Stromal cell of bone marrow (primary cell): ENCODE measurements at places on chromosomes 6 and 20.

GRCh38 chr6:33082702-33083101, 6.9 kb downstream of the HLA-DPB1 start:
- peak; percentile 31 for DNase-seq

DNA sequence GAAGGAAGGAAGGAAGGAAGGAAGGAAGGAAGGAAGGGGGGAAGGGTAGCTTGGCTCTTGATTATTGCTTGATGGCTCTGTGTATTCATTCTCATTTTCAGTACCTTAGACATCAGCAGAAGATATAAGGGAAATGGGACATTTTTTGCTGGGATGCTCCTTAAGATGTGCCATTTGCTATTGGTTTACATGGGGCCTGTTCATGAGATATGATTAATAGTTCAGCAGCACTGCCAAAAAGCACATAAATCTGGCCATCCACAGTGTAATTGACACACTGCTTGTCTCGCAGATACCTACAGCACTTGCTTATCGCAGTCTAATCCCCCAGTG, 137.5 kb upstream of the JARID2 start:
- no peak for DNase-seq

GRCh38 chr6:70651326-70651905, 16.3 kb upstream of the SMAP1 start:
- DNase-seq, result no peak

DNA sequence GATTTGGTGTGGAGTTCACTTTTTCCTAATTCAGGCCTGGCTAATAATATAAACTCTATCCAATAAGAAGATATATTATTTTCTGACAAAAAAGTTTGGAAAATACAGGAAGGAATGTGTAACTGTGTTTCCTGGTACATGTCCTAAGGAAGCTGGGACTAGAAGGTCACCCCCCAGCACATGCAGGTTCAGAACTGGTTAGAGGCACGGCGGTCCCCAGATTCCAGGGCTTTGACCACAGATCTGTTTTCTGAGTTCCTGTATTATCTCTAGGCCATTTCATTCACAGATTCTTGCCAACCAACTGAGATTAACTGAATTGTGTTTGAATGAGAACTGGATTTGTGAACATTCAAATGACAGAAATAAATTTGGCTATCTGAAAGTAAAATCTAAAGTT, 94.5 kb downstream of the TULP4 start:
- no peak for DNase-seq

DNA sequence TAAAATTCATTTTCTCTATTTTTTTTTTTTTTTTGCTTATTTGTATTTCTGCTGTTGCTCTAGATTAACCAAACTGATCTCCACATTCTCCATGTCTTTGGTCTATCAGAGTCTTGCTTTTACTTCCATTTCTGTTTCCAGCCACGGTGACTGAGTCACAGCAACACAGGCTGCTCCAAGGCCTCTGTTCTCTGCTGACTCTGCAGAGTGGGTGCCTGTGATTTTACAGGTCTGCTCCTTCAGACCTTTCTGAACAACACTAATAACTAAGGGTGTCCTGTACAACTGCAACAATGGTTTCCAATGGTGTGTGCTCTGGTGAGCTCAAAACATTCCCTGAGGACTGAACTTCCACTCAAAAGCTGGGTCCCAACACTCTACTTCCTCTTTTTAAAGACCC, 102.3 kb upstream of the BMP2 start:
- DNase-seq, result no peak

DNA sequence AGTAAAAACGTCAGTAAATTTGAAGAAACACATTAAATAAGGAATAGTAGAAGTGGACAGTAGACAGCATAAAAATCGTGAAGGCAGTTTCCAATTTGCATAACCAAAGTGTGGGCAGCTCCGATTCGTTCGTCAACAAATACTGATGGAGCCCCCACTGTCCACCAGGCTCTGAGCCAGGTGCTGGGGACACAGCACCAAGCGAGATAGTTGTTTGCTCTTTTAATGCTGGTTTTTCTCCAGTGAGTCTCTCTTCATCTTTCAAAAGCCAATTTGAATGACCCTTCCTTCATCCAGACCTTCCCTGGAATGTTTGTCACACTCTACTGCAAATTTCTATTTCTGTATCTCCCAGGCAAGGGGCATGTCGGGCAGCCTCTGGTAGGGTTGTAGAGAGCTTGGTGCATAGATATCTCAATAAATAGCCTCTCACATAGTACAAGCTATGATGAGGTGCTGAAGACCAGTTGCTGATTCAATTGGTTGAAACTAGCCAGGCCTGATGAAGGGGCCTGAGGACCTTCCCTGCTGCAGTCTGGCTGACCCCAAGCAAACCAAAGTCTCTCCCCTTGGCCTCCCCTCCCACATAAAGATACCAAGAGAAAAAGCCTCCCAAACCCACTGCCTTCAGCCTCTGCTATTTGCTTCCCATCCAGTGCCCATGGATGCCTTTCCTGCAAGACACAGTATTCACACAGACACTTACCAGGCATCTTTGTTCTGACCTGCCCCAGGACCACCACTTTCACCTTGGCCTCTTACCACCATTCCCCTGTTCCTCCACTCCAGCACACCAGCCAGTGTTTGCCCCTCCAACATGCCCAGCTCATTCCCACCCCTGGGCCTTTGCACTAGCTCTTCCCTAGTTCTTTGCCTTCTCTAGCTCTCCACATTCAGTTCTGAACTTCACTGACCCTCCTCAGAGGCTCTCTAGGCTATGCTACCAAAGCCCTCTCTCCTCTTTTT, 125.2 kb downstream of the CEBPB start:
- DNase-seq, result no peak

DNA sequence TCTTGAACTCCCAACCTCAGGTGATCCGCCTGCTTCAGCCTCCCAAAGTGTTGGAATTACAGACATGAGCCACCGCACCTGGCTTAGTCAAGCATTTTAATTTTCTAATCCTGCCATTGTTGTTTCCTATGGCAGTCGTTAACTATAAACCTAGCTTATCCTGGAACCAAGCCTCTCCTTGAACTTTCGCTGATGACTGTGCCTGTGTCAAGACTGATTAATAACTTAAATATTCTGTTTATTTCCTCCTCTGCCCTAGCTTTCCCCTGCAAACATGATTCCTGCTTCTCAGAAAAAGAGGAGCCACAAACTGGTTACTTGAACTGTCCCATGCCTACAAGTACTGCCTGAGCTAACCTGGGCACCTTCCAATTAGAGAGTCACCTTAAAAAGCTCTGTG, 1.5 kb downstream of the VNN1 start:
- DNase-seq, result no peak

GRCh38 chr6:27814665-27815424, 97.4 kb downstream of the OR2B2 start:
- peak; percentile 89 for DNase-seq

DNA sequence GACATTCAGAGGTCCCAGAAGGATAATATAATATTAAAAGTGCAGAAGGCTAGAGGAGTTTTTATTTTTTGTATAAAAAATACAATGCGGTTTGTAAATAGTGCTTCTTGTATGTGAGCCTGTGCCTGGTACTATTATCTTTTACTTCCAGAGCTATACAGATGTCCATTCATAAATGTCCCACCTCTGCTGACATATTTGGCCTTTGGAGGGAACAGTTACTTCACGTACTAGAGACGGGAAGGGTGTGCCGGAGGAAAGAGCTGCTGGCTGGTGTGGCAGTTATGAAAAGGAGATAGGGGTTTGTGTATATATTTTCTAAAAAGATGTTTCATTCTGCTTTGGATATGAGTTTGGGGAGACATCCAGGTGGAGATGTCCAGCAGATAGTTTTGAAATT, 8.8 kb downstream of the CD109 start:
- DNase-seq, result no peak

- peak; percentile 40 for DNase-seq
Observed at GRCh38 chr6:55069132-55069781, 105.1 kb upstream of the HCRTR2 start.

GRCh38 chr6:168384045-168385036, 56.6 kb upstream of the SMOC2 start:
- peak; percentile 64 for DNase-seq

- DNase-seq, result no peak
Observed at GRCh38 chr6:90175627-90176538, 120.8 kb downstream of the BACH2 start.

DNA sequence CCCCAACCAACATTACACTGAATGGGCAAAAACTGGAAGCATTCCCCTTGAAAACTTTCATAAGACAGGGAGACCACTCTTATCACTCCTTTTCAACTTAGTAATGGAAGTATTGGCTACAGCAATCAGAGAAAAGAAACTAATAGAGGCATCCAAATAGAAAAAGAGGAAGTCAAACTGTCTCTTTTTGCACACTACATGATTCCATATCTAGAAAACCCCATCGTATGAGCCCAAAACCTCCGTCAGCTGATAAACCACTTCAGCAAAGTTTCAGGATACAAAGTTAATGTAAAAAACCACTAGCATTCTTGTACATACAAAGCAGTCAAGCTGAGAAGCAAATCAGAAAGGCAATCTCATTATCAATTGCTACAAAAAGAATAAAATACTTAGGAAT, 580.4 kb upstream of the PTCHD4 start:
- no peak for DNase-seq

DNA sequence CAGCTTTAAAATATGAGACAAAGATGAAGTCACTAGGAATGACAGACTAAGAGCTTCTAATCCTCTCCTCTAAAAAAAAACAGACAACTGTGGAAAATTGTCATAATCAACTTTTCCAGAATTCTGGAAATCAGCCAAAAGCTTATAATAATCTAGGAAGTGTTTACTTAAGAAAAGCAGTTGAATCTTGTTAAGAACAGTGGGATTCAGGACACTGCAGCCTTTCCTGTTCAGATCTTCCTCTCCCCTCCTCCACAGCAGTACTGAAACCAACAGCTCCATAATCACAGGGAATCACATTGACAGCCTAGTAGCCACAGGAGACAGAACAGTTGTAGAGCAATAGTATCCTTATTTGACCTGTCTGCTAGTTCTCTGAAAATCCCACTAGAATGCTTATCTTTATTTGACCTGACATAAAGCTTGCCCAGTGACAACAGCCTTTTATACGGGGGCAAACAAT, 41.6 kb downstream of the IBTK start:
- DNase-seq, result no peak
